ENCODE measurements at places on chromosomes 2 and 18.

- peak; percentile 68 for DNase-seq
These were observed 17.0 kb upstream of the NFATC1 start for GRCh38 chr18:79378536-79379250.

DNA sequence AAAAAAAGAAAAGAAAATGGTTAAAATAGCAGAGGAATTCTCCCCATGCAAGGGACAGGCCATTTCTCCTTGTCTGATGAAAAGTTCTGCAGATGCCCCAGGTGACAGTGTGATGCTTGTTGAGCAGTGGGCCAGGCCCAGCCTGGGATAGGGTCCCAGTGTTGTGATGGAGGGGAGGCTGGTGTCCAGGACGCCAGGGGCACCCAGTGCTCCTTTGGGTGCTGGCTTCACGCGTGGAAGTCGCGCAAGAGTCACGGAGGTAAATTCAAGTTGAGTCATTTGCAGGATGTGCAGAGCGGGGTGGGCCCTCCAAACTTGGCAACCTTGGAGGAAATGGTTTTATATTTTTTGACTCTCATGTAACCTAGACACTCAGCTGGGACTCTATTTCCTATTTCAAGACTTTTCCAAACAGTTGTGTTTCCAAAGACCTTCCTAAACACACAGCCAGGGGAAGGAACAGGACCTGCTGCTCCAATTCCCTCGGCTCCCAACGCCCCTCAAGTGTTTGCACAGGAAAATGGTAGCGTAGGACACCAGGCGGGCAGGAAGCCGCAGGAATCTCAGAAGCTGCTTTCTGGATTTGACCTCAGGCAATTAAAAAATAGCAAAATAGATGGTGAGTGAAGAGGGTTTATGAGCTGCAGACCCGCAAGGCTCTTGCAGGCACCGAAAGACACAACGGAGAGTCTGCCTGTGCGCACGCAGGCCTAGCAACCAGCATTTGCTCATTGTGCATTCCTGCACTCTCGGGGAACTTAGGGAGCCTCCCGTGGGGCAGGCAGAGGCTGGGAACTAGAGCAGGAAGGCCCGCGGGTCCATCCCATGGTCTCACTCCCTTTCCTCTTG, 107.1 kb upstream of the ODC1 start:
- no peak for DNase-seq

DNA sequence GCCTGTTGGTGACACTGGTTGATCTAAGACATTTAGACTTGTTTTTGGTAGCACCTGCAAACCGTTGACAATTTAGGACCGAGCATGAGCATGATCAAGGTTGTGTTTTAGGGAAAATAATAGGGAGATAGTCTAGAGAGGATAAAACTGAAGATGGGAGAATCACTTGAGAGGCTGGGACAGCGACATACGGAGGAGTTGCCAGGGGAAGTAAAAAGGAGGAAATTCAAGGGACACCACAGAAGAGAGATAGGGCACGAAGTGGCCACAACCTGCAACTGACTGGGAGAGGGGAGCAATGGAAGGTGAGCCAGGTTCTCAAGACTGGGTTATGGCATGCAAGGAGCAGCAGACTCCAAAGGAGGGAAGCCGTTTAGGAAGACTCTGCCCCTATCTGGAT, 1.4 kb upstream of the ATP8B1 start:
- no peak for DNase-seq

DNA sequence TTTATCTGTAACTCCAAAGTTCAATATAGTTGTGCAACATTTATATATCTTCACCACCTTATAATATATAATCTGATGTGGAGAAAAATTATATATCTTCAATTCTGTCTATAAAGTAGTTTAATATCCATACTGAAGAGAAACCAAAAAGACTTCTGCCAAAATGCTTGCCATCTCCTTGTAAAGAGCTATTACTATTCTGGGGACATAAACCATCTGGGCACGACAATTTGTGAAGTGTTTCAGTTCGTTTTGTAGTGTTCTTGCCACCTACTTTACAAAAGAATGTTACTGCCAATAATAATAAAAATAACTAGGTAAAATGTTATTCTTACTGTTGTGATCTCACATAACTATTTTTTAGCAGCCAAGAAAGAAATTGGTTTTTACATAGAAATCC, 45.1 kb downstream of the SCN1A start:
- DNase-seq, result no peak

- DNase-seq, result peak; percentile 68
These were observed at the start of gene OTOF for GRCh38 chr2:26477911-26478253. TSS of gene OTOF (minus strand) at chr2:26478124.

DNA sequence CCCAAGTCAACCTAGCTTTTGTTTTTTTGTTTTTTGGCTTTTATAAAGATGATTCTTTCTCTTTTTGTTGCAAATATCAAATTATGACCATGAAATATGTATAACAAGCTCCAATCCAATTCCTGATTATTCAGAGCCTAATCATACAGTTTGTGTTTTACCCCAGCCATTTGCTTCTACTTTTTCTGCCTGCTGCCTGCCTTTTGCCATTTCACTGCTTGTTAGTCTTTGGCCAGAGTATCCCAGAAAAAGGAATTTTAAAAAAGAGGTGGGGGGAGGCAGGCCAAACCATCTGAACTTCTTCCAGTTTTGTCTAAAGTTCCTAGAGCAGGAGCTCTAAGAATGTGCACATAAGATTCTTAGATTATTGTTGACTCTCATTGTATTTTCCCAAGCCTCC, 211.9 kb upstream of the VRK2 start:
- DNase-seq, result no peak

DNA sequence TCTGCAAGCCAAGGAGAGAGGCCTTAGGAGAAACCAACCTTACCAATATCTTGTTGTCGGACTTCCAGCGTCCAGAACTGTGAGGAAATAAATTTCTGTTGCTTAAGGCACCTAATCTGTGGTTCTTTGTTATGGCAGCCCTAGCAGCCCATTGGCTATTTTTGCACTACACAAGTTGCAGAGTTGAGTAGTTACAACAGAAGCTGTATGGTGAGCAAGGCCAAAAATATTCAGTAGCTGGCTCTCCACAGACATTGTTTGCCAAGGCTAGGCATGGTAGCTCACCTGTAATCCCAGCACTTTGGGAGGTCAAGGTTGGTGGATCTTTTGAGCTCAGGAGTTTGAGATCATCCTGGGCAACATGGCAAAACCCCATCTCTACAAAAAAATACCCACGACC, 27.1 kb upstream of the SCYGR1 start:
- peak; percentile 68 for DNase-seq

DNA sequence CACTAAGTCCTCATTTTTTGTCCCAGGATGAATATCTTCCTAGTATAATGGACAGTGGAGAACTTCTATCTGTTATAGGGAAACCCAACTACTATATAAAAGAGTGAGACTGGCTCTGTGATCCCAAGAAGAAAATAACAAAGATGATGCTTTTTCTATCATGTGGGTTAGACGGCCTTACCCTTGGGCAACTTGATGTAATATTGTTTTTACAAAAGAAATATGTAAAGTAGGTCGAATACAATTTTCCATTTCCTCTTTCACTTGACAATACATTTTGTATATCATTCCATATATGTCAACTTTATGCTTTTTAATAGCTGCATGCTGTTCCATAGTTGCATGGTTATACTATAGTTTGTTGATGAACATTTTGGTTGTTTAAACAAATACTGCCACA, 87.5 kb upstream of the SESTD1 start:
- DNase-seq, result no peak

GRCh38 chr18:40382197-40382596, 1572.8 kb upstream of the PIK3C3 start:
- DNase-seq, result no peak

DNA sequence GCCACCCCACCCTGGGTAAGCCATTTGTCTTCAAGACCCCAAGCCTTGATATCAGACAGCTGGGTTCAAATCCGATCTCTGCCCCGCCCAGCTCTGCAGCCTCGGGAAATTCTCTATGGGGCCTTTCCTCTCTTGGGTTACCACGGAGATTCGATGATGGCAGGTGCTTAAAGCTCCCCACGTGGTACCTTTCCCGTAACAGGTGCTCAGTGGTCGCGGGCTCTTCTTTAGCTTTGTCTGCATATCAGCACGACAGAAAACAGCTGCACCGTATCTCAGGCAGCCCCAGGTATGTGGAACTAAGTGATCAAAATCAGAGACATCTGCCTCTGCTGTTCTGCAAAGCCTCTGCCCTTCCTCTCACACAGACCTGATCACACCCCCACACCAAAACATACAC, 37.4 kb downstream of the TTC32 start:
- no peak for DNase-seq

GRCh38 chr2:67463810-67464209, 66.7 kb downstream of the ETAA1 start:
- DNase-seq, result no peak

DNA sequence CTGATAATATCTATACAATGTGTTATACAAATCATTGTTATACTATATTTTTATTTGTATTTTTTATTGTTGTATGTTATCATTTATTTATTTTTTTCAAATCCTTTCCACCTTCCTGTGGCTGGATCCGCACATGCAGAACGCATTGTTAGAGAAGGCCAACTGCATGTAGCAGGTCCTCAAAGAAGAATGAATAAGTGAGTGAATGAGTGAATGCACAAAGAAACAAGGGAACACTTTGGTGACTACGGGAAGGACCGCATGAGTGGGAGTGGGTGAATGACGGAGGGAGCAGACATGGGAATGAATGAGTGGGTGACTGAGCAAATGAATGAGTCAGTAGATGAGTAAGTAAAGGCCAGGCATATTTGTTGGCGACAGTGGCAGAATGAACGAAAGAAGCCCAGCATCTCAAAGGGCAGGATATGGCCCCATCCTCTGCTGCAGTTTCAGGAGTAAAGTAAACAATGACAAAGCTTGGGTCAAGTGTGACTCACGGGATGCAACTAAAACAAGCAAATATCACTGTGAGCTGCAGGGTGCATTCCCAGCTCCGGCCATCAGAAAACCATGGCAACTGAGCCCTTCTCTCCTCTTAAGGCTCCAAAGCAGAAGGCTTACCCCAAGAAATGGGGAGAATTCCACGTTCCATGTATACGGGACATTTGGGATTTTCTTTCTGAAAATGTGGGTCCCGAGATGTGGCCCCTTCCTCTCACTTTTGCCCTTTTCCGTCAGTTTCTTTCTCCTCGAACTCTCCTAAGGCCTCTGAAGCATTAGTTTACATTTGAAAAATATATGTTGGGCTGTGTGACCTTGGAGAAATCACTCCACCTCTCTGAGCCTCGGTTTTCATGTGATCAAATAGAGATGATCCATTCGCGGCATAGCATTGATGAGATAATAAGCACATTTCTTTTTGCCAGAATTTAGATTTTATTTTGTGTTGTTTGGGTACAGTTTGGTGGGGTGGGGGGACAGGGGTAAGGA, 24.5 kb downstream of the KCNF1 start:
- DNase-seq, result peak; percentile 80

DNA sequence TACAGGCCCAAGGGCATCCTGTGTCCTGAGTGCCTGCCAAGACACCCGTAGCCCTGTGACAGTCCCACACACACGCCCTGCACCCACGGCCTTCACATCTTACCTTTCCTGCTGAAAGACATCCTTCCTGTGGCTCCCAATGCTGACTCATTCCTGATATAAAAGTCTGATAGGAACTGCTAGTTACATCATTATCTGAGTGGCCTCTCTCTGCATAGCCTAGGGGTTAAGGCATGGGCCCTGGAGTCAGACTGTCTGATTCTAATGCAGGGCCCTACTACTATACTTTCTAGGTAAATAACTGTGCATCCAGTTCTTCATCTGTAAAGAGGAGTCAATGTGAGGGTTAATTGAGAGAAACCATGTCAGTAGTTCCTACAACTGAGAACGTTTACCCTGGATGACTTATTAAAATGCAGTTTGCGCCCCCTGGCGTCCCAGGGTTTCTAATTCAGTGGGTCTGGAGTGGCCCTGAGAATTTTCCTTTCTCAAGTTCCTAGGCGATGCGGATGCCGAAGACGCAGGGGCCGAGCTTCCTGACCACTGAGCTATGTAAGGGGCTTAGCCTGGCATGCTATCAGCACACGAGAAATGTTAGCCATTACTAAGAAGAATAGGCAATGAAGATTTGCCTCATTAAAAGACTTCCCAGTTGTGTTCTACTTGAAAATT, 6.0 kb upstream of the GPR45 start:
- peak; percentile 84 for DNase-seq

GRCh38 chr18:12306752-12307700, 1.0 kb upstream of the TUBB6 start:
- DNase-seq, result peak; percentile 78

DNA sequence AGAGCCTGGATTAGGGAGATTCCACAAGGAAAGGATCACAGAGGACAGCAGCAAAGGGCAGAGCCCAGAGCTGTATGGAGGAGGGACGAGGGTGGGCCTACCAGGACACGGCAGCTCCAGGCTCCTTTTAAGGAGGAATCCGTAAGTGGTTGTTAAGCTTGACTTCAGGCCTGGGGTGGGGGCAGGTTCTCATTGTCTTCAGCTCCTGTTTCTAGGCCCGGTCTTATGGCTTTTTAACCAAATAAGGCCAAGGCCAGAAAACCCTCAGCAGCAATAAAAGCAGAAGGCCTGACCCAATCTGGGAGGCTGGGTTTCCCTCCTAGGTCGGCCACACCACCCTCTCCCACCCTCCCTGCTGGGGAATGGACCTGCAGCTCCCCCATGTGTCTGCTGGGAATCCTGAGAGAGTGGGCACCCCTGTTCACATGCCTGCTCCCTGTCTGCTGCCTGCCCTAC, 111.2 kb downstream of the PLB1 start:
- DNase-seq, result no peak

GRCh38 chr18:68262690-68263294, 452.1 kb downstream of the TMX3 start:
- peak; percentile 70 for DNase-seq

DNA sequence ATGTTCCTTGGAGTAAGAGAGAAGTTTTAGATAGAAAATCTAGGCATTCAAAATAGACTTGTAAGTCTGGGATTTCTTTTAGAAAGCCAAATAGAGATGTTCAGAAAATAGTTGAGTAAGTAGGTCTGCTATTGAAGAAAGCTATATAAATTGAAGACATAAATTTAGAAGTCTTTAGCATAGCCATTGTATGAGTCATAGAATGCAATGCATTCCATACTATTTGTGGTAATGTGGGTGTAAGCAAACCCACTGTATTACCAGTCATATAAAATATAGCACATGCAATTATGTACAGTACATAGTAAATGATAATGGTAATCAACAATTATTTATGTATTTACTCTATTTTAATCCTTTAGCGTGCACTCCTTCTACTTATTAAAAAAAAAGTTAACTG, 14.1 kb downstream of the MC4R start:
- DNase-seq, result no peak

DNA sequence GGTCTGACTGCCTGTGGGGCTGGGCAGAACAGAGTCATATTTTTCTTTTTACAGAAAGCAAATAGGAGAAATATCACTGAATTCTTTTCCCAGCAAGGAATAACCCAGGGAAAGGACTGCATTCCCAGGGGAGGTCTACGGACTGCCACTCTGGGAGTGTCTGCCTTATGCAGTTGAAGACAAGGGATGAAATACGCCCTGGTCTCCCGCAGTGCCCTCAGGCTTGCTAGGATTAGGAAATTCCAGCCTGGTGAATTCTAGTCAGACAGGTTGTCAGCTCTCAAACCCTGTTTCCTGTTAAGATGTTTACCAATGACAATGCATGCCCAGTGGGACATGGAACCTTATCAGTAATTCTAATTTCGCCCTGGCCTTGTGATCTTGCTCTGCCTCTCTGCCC, 30.3 kb upstream of the PDK1 start:
- DNase-seq, result no peak

- no peak for DNase-seq
These were observed 28.4 kb downstream of the AOX1 start for GRCh38 chr2:200614249-200614648.

- DNase-seq, result no peak
These were observed 10.3 kb downstream of the SDC1 start for GRCh38 chr2:20214566-20215182.

All from fibroblast of the aortic adventitia (primary cell).